ENCODE measurements at places on chromosomes 1 and 21.

GRCh38 chr21:36288651-36289243 lies 31.2 kb upstream of the MORC3 start:
- DNase-seq = peak; percentile 49

DNA sequence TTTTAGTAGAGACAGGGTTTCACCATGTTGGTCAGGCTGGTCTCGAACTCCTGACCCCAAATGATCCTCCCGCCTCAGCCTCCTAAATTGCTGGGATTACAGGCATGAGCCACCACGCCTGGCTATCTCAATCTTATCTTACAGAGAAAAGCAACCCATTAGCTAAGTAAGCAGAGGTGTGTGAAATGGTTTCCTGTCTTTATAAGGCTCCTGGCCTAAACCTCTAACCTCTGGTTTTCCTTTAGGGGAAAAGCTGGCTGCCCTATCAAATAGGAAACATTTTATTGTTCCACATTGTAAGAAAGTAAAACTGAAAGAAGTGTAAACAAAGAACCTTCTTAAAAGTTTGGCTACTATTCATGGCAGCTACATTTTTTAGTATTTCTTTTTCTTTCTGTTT lies 78.3 kb upstream of the MORC3 start:
- no peak for DNase-seq

- DNase-seq = peak; percentile 68
Observed at GRCh38 chr1:206703661-206704060, 19.0 kb downstream of the MAPKAPK2 start.

DNA sequence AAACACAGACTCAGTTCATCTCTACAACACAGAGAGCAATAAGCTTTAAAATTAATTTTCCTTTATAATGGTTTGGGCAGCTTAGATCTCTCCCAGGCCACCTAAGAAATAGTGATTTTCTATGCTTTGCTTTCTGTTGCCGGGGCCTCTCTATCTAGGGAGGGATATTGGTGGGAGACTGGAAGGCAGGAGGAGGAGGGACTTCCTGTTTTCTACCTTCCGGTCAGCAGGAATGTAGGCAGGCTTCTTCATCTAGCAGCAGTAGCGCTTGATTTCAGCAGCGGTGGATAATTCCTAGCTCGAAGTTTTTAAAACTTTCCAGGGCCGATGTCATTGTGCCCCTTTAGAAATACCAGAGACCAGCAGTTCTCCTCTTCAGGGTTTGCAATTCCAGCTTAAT lies 5.1 kb upstream of the DESI2 start:
- DNase-seq = no peak

DNA sequence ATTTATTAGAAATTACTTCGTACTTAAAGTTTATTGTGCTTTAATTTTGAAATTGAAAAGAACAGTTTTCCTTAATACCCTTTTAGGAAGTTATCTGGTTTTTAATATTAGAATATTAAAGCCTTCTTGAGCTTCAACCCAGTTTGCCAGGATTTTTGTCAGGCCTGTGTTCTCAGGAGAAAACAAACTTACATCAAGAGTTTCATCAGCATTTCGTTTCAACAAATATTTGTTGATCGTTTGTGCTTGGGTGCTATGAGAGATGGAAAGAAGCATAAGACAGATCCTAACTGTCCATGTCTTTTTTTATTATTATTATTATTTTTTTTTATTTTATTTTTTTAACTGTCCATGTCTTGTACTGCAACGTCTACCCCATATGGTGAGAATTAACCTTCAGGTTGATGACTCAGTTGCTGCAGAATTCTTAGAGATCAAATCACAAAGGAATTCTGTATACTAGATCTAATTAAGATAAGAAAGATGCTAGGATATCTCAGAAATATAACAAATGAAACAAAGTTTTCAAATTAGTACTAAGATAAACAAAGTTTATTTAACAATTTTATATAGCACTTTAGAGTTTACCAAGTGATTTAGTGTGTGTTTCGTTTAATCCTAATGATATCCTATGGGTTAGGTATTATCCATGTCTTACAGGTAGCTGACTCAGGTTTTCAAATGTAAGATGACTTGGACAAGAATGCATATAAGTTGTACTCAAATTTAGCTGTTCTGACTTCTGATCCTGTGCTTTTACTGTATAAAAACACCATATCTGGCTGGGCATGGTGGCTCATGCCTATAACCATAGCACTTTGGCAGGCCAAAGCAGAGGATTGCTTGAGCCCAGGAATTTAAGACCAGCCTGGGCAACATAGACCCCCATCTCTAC lies 14.3 kb downstream of the FBXO28 start:
- DNase-seq = no peak

DNA sequence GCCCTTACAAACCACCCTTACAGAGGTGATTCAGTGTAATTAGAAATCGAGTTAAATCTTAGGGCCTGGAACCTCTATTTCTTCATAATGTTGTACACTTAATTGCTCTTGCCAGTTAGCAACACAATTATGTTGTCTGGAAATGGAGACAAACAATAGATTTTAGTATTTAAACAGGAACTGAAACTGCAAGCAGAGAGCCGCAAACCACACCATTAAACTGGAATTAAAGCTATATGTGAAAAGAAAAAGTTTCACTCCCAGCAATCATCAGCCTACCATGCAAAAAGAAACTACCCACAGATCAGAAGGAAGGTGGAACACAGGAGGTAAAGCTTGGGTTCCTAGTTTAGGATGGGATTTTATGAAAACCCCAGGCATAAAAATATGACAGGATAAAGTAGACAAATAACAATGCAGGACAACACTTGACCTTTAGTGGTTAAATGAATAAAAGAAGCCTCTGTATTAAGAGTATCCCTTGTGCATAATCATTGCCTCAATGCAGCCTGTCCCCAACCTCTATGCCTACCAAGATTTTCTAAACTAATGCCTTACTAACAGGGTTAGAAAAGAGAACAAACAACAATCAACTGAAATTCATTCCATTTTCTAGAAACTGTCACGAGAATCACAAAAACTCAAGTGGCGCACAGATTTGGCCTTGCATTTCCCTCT lies 304.3 kb upstream of the ESRRG start:
- no peak for DNase-seq

DNA sequence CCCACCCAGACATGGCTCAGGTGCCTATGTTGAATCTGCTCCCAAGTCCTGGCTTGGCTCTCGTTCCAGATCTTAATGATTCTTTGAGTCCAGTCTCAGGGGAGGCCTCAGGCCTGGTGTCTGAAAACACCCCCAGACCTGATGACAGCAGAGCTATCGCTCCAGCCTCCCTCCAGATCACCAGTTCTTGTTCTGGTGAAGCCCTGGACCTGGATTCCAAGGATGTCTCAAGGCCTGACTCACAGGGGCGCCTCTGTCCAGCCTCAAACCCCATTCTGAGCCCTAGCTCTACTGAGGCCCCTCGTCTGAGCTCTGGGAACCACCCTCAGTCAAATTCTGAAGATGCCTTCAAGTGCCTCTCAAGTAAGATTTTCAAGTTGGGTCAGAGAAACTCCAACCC lies 11.4 kb downstream of the MROH7 start:
- DNase-seq = no peak

- DNase-seq = peak; percentile 75
Observed at GRCh38 chr1:220733086-220733601, 15.0 kb upstream of the MTARC2 start.

DNA sequence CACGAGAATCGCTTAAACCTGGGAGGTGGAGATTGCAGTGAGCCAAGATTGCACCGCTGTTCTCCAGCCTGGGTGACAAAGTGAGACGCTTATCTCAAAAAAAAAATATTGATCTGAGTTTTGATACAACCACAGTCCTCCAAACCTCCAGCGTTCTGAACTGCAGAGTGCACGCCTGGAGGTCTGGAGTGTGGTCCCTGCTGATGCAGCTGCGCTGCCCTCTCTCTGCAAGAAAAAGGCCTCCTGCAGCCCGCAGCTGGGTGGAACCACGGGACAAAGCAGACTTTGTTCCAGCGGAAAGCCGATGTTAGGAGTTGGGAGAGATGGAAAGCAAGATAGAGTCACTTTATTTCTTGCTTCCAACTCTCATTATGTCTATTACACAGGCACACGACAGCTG lies 144.9 kb upstream of the SOD1 start:
- DNase-seq = no peak

DNA sequence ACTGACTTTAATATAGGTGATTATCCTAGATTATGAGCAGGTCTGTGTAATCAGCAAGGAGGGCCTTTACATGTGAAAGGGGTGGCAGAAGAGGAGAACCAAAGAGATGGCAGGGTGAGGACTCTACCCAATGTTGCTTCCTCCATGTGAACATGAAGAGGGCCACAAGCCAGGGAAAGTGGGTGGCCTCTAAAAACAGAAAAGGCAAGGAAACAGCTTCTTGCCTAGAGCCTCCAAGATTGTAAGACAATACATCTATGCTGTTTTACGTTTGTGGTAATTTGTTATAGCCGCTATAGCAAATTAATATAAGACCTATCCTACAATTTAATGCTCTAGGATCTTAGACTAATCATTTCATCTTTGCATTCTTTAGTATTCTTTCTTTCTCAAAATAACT lies 85.5 kb downstream of the PLPP3 start:
- no peak for DNase-seq

GRCh38 chr21:45546636-45547544 lies 4.7 kb upstream of the SLC19A1 start:
- DNase-seq = no peak

- no peak for DNase-seq
Observed at GRCh38 chr1:12460911-12461621, 156.9 kb downstream of the DHRS3 start.

- no peak for DNase-seq
Observed at GRCh38 chr1:231527586-231528171, 790 bp upstream of the TSNAX start.

- DNase-seq = no peak
Observed at GRCh38 chr1:232990176-232991128, 40.0 kb downstream of the NTPCR start.

- DNase-seq = no peak
Observed at GRCh38 chr1:115840605-115841460, at the start of gene NHLH2. Gene NHLH2 (minus strand): TSS chr1:115841126. CDS start chr1:115838372, 2,754 bp downstream.

DNA sequence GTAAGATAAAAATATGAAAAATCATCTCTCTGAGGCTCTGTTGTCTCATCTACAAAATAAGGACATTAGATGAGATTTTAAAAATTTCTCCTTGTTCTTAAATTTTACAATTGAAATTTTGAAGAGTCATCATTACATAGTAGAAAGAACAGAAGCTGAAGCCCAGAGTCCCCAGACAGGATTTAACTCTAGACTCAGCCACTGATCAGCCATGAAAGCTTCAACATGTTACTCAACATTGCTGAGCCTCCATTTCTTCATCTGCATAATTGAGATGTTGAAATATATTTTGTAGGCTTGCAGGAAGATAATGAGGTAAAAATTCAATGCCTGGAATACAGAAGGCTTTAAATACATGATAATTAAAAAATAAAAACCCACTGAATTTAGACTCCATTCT lies 633.3 kb downstream of the LMO4 start:
- DNase-seq = no peak
